ENCODE measurements at places on chromosomes 13 and 19.

GRCh38 chr19:16266586-16266942 is 58.1 kb upstream of the KLF2 start:
- DNase-seq: peak; percentile 82

DNA sequence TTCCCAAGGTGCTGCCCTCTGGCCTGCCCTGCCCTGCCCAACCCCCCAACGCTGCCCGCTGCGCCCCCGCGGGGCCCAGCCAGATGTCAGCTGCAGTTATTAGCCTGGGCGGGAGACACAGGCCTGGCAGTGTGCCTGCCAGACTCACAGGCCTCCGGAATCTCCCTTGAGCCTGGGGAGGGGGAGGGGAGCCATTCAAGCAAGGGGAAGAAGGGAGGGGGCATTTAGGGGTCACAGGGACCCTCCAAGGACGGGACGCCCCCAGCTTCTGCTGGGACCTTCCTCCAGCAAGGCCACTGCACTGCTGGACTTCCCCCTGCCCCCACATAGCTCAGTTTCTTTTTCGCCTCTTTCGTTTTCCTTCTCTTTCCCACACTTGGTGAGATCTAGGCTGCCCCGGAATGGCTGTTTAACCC is 2.6 kb upstream of the JUNB start:
- peak; percentile 85 for DNase-seq

- no peak for DNase-seq
Measured at GRCh38 chr13:113765564-113765910, 6.5 kb downstream of the TMEM255B start.

- DNase-seq: peak; percentile 68
Measured at GRCh38 chr19:43780706-43781525, at the start of gene KCNN4. TSS of gene KCNN4 (minus strand) at chr19:43780973. CDS start at chr19:43780861, 112 bp downstream.

- DNase-seq: no peak
Measured at GRCh38 chr13:68993154-68993553, 1114.5 kb upstream of the ATXN8OS start.

GRCh38 chr13:113918580-113918979 is 54.7 kb upstream of the GAS6 start:
- no peak for DNase-seq

GRCh38 chr19:926589-927350 is 935 bp downstream of the ARID3A start:
- peak; percentile 56 for DNase-seq

GRCh38 chr19:52601025-52601973 is 31.2 kb downstream of the ZNF701 start:
- DNase-seq: peak; percentile 90

- no peak for DNase-seq
Measured at GRCh38 chr19:3112375-3113099, 18.4 kb downstream of the GNA11 start.

DNA sequence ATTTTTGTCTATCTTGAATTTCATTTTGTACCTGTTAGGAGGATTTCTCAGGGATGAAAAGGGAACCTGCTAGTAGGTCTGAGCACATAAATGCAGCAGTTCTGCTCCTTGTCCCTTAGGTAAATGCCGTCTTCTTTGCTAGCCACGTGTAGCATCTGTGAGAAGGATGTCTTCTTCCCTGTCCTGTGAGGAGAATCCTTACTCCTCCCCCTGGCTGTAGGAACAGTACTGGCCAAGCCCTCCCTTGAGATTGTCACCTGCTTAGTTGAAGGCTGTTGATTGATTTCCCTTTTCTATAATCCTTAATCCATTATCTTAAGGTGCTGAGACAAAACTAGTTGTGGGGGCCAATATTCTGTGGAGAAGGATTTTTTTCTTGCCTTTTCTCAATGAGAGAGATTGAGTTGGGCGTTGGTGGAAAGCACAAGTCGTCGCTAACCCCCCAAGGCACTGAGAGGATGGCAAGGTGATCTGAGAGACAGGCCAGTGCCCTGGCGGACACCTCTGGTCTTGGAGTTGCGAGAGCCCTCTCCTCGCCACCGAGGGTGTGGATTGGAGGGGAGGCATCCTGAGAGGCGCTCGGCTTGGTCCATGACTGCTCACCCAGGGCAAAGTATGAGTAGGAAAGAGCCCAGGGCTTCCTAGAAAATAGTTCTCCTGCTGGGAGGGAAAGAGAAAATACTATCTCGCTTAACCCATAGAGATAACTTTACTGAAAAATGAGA is 216.7 kb downstream of the ATP8A2 start:
- no peak for DNase-seq

DNA sequence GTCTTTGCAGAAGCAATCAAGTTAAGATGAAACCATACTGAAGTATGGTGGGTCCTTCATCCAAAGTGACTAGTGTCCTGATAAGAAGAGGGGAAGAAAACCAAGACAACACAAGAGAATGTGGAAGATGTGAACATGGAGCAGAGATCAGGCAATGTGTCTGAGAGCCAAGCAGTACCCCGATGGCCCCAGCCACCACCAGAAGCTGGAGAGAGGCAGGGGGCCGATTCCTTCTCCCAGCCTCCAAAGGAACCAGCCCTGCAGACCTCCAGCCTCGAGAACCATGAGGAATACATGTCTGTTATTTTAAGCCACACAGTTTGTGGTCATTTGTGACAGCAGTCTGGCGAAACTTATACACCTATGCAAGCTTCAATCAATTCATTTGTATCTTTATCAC is 93.2 kb downstream of the IRS2 start:
- no peak for DNase-seq

GRCh38 chr13:21594715-21595545 is 9.0 kb downstream of the MICU2 start:
- DNase-seq: no peak

DNA sequence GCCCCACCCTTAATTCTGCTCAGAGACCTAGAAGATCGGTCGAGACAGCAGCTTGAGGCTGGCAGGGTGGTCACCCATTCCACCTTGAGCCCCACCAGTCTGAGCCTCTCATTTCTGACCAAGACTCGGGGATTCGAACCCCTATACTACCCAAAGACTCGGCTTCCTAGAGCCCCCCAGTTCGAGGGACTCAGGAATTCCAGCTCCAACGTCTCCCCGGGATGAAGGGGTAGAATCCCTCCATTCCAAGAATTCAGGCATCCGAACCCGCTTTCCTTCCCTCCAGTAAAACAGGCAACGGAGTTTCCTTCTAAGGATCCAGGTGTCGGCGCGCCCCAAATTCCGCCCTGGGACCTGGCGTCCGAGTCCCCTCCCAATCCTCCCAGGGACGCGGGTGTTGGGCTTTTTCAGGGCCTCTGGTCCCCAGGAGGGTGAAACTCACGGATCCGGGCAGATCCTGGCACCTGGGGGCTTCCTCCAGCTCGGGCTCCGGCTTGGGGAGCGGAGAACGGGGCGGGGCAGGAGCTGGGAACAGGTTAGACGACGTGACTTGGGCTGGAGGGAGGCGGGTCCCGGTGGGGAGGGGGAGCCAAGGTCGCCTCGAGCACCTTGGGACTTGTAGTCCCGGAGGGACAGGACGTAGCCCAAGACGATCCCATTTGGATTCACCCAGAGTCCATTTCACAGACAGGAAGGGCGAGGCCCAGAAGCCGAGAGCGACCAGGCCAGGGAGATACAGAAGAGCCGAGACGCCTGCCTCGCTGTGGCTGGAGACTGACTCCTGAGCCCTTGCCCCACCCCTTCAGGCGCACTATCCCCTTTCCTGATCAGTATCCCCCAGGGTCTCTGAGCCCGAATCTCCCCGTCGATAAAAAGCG is at the start of gene PPP1R13L:
PPP1R13L (minus strand) TSS at position 513 of the 878 bp plus-strand sequence. CDS start 6,751 bp downstream, outside the sequence.
- DNase-seq: peak; percentile 56

DNA sequence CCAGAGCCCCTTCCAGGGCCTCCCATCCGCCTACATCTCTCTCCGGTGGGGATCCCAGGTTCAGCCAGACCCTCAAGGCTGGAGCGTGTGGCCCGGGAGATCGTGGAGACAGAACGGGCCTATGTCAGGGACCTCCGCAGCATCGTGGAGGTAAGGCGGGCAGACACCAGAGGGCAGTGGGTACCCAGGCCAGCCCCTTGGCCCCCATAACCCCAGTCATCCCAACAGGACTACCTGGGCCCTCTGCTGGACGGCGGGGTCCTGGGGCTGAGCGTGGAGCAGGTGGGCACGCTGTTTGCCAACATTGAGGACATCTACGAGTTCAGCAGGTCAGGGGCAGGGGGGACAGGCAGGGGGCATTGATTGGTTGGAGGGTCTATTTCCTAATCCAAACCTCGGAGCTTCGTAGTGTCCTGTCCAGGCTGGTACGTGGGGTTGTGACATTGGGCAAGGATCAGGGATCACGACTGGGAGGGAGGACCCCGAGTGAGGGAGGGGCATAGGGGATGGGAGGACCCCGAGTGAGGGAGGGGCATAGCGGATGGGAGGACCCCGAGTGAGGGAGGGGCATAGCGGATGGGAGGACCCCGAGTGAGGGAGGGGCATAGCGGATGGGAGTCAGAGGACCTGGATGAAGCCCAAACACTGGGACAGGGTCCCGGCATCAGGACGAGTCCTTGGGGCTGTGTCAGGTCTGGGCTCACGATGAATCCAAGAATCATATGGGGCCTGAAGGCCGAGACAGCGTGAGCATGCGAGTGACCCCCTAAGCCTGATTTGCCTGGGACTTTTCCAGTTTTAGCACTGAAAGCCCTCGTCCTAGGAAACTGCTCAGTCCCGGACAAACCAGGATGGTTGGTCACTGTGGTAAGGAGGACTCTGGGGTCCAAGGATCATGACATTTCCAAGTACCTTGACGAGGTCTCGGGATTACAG is 2.9 kb downstream of the PLEKHG2 start:
- no peak for DNase-seq

GRCh38 chr19:30406220-30407067 is 34.3 kb downstream of the ZNF536 start:
- DNase-seq: no peak

DNA sequence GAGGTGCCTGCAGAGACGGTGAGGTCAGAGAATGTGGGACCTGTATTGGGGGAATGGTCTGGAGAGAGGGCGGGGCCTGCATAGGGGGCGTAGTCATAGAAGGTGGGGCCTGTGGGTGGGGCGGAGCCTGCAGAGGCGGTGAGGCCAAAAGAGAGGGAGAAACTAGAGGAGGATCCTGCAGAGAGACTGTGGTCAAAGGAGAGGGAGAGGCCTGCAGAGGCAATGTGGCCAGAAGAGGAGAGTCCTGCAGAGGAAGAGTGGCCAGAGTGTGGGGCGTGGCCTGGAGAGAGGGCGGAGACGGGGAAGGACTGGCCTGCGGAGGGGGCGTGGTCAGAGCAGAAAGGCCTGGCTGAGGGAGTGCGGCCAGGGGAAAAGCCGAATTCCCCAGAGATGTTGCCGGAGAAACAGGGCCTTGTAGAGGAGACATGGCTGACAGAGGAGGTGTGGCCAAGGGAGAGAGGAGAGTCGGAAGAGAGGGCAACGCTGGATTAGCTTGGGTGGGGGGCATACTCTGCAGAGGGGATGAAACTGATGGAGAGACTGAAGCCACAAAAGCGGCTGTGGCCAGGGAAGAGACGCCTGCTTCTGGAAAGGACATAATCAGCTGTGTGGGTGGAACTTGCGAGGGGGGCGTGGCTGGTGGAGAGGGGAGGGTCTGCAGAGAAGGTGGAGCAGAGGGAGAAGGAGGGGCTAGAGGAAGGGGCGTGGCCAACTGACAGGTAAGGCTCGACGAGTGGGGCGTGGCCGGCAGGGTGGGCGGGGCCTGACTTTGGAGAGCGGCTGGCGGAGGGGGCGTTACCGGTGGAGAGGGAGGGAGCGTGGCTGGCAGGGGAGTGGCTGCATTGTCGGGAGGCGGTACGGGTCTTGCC is 2.5 kb downstream of the PRR36 start:
- peak; percentile 89 for DNase-seq

GRCh38 chr13:88005188-88005587 is 334.0 kb downstream of the SLITRK5 start:
- no peak for DNase-seq

DNA sequence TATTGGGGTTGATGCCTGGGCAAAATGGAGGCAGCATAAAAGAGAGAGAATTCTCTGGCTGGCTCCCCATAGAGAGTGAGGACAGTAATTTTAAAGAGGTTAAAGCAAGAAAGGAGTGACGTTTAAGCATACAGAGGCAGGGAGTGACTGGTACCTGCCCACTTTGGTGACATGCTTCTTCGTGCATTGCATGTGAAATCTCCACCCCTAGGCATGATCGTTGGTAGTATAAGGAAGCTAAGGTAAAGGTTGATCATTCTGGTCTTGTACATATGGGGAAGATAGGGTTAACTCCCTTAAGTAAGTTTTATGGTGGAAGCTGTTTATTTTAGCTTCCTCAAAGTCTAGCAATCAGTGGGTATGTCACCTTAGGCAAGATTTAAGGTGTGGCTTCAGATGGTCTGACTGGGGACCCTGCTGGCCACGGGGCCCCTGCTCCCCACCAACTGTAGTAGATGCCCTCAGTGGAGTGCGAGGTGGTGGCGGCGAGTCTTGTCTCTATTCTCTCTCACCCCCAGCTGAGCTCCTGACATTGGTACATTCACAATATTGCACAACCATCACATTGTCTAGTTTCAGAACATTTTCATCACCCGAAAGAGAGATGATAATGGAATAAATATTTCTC is 797.5 kb upstream of the SPRY2 start:
- DNase-seq: no peak

DNA sequence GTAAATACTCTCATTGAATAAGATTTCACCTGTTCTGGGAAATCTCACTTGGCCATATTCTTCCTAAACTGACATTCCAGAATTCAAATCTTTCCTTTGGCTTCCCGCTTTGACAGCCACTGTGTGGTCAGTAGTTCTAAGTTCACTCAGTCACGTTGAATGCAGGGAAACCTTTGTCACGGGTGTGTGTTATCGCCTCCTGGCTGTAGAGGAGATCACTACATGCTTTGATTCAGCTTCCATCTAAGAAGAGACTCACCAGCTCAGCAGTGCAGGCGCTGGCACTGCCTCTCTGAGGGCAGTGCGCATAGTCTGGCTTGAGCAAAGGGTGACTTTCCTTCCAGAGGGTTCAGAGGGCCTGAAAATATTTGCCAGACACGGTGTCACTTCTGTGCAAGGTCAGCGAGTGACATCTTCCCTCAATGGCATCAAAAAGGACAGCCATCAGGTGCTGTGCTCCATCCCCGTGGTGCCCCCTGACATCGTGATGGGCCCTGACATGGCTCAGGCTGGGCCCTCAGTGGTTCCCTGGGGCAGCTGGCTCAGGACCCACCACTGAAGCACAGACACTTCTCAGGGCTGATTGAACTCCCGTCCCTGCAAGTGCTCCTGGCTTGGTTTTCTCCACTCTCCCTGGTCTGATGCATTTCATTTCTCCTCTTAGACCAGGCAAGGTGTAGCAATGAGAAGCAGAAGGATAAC is 635.4 kb upstream of the ARGLU1 start:
- DNase-seq: no peak

DNA sequence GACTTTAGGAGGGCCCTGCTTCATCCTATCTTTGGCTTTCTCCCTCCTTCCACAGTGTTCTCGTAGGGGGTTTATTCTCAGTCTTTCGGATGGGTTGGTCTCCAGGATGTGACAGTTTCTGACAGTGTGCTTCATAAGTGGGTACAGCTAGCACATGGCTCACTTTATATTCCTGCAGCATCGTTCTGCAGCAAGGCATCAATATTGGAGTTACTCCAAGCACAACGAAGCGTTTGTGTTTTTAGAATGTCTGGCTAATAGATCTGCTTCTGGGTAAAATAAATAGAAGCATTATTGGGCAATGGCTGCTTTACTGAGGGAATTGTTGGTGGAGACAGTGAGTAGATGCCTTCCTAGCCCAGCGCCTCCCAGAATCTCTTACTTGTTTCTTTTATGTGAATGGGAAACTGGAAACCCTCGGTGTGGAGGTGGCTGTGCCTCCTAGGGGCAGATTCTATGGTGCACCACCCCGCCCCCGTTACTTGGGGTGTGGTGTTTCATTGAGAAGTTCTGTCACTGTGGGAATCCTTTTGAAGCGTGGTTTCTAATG is 2.0 kb downstream of the FARP1 start:
- no peak for DNase-seq
